M059J (cell line): ENCODE measurements at places on chromosomes 7 and 10.

GRCh38 chr7:133783276-133783675 is 343.9 kb upstream of the LRGUK start:
- no peak for DNase-seq

DNA sequence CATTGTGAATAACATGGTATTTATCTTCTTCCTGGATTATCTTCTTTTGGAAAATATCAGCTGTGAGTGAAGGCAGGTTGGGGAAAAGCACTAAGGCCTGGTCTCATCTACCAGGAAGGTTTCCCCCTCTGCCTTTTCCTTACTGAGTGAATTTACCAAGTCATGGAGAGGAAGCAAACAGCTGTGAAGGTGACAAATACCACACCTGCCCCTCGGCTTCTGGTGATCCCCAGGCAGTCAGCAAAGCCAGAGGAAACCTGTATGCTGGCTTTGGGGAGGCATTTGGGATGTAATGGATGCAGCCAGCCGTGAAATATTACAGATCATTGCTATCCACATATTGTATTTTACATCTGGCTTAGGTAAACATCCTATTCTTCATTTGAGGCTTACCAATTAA is 24.2 kb downstream of the POM121L12 start:
- no peak for DNase-seq

DNA sequence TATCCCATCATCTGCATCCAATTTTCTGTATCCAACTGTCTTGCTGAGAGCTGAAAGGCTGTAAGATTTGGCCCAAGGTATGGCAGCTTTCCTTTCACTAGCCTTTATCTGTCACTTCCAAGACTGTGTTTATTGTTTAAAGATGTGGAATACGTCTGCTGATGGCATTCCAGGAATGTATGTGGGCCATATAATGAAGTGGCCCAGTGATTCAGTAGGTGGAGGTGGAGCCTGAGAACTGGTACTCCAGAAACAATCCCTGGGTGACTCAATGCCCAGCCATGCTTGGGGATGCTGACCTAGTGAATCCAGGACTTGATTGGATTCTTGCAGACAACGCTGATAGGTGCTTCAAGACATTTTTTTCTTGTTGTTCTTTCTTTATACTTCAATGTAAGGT is 13.5 kb downstream of the NEUROD6 start:
- DNase-seq = peak; percentile 49

- peak; percentile 31 for DNase-seq
These were observed 2.9 kb downstream of the ADD3 start for GRCh38 chr10:110010486-110011378.

DNA sequence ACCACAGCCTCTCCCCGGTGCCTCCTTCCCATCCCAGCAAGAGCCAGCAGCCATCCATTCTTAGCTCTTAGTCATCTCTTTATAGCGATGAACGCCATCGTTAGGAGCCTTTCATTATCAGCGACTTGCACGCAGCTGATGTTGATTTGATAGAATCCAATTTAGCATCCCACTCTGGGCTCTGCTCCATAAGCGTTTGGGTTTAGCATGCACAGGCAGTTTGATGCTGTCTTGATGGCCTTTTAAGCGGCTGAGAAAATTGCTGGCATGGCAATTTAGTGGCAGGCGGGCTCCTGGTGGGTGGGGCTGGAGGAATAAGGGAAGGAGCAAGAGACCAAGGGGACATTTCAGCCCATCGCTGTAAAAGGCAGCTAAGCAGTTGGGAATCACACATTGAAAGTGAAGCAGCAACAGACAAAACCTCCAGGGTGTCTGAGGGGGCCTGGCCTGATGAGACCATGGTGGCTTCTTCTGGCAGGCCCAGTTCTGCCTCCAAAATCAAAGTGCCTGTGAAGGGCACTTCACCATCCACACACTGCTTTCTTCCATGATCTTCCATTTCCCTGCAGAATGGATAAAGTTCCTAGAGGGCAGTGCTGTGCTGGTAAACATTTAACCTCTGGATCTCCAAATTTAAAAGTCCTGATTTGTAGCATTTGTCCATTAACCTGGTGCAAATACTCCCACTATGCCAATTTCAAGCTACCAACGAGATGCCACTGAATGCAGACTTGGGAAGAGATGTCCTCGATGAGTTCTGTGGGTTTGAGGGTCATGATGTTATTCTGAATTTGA is 107.8 kb upstream of the PLXNA4 start:
- DNase-seq = no peak

DNA sequence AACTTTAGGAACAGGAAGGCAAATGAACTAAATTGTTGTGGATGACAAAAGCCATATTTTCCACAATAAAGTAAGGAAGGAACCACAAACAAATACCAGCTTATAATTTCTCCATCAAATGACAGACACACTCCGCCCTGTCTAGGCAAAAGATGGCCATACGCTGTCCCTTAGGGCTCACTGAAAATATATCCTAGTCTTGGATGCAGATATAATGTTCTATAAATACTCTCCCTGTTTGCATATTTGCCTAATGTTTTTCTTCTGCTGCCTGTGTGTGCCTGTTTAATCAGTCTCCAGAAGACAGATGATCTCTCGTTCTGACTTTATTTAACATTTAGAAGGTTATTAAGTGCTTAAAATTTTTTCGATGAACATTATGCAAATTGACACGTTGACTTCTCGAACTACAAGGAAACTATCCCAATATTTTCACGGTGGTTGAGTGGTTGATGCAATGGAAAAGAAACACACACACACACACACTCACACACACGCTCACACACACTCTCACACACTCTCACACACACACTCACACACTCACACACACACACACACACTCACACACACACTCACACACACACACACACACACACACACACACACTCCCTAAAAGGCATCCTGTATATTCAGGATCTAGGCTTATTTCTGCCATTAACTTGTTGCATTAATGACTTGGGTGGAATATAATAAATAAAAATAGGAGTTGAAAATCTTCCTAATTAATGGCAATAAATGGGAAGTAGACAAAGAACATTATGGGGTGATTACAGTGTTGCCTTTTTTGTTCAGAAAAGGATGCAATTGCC is 297.1 kb downstream of the PRPF18 start:
- DNase-seq = no peak

GRCh38 chr7:450741-451140 is 68.9 kb downstream of the PDGFA start:
- DNase-seq = no peak

DNA sequence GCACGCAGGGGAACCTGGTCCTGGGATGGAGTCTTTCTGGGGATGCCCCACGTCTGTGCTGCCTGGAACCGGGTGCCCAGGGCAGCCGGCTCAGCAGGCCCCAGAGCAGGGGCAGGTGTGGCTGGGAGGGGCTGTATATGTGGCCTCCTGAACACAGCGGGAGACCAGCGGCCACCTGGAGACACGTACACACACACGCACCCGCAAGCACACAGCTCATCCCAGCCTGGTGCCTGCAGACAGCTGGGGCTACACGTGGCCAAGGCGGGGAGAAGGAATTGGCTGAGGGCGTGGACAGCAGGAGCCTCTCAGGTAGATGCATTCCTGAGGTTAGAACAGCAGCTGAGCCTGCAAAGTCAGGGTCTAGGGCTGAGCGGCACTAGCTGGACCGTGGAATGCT is 14.0 kb downstream of the ADAM8 start:
- no peak for DNase-seq

- no peak for DNase-seq
These were observed 318.5 kb downstream of the SH2D4B start for GRCh38 chr10:80856186-80856585.

DNA sequence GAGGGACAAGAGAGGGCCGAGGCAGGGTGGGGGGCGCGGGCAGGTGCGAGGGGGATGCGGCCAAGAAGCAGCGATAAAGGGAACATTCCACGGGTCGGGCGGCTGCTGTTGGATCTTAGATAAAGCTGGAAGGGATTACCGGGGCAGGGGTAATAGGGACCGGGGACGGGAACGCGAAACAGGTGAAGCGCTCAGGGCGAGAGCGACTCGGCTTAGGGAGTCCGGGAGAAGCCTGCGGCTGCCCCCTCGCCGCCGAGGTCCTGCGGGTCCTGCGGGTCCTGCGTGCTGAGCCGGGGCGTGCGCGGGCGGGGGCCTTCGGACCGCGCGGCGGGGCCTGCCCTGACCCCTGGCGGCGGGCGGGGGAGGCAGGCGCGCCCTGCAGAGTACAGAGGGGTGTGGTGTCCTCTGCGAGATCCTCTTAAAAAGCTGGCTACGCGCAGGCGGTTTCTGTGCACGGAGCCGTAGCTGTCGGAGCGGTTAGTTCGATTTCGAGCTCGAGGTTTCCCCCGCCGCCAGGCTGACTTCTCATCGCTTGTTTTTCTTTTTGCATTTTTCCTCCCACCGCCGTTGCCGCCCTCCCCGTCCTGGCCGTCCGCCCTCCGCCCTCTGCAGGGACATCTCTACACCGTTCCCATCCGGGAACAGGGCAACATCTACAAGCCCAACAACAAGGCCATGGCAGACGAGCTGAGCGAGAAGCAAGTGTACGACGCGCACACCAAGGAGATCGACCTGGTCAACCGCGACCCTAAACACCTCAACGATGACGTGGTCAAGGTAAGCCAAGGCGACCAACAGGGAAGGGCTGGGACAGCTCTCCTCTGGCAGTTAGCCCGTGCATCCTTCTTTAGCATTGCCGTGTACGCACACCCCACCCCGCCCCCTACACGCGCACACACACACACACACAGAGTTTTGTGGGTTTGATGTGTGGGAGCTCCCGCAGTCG is 1.4 kb downstream of the CAV1 start:
- peak; percentile 87 for DNase-seq

- DNase-seq = no peak
These were observed 1.8 kb upstream of the METTL27 start for GRCh38 chr7:73844131-73844547.

DNA sequence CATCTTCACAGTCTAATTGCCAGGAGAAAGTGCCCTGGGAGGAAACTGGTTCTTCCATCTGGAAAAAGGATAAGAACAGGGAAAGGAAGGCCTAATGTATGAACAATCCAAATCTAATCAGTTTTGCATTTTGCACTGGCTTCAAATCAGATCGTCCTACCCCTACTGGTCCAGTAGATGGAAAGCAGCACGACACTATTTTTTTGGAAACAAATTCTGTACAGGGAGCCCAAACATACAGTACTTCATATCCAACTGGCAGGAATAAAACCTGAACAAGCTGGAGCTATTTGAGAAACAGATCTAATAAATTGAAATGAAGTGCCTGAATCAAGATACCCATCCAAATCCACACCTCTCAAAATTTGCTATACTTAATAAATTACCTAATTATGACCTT is 36.5 kb downstream of the ETV1 start:
- no peak for DNase-seq

GRCh38 chr10:88541116-88541626 is 41.9 kb downstream of the RNLS start:
- no peak for DNase-seq

- DNase-seq = no peak
These were observed 15.9 kb downstream of the RP9 start for GRCh38 chr7:33093266-33093665.

- DNase-seq = peak; percentile 45
These were observed 20.3 kb upstream of the SFRP5 start for GRCh38 chr10:97791824-97792721.

- peak; percentile 16 for DNase-seq
These were observed 51.5 kb downstream of the CHST15 start for GRCh38 chr10:124041675-124042445.

GRCh38 chr7:71198887-71199286 is 66.9 kb downstream of the GALNT17 start:
- no peak for DNase-seq

GRCh38 chr7:25375805-25376600 is 147.7 kb upstream of the NPVF start:
- DNase-seq = peak; percentile 7

DNA sequence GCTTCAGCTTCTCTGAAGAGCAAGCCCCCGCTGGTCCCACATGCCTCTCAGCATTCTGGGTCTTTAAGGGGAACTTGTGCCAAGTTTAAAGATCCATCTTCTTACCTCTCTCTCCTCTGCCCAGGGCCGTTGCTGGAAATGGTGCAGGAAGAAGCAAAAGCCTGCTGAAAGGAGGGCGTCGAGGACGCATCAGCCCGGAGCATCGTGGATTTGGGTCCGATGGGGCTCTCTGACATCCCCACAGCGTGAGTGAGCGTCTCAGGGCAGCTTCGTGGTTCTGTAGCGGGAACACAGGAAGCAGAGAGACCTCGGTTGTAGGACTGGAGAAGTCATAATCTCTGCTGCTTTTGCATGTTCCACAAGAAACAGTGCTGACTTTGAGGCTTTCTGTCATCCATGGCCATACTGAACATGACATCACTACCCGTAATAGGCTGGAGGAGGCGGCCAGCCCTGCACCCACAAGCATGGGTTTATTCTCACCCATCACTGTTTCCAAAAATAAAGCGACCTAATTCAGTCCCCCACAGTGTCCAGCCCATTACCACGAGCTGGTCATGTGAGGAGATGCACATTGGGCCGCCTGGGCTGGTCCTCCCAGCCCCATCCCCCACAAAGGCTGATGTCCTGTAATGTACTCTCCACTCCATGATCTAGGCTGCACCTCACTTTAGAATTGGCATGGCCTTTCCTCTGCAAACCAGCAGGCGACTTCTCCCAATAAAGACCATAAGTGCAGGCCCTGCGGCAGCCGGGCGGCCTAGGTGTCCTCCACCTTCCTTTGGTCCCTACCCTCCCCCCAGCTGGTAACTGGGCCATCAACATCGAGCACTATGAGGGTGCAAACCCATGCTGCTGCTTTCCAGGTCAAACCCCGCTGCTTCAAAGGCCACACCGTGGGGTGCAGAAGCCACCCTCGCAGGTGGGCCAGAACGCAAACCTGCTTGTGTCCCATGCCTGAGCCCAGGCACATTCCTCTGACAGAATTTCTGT is 276.9 kb downstream of the TNS3 start:
- DNase-seq = no peak

DNA sequence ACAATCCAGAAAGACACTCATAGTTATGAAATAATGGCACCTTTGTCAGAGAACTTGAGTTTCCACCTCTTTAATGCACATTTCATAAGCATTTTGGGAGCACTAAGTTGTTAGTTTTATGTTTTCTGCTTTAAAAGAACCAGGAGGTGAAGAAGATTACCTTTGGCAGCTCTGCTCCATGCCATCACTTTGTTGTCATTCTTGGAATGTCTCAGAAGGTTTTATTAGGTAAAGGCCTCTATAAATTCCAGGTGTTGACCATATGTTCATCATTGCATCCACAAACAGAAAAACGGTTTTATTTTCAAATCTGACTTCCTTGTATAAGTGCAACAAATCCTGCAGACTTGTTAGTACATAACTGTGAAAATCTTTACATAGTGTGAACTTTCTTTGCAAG is 424.8 kb downstream of the MDFIC start:
- no peak for DNase-seq

GRCh38 chr10:12164085-12164484 is 31.6 kb downstream of the NUDT5 start:
- DNase-seq = no peak

DNA sequence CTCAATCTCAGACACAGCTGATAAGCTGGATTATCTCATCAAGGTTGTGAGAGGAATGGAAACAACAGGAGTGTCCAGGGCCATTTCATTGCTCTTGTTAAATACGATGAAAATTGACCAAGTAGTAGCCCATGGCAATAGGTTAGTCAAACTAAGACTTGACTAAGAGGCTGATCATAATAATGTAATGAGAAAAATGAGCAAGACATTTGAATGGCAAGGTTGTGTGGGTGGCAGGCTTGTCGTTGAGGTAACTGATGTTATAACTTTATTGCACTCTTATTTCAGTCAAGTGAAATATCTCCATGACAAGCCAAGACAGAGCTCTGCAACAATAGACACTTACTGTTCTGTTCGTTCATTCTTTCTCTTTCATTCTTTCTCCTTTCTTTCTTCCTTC is 532.0 kb downstream of the GATA3 start:
- no peak for DNase-seq
